ENCODE measurements at places on chromosomes 12 and 14.

GRCh38 chr14:102241147-102241546, 63.8 kb downstream of the MOK start:
- no peak for DNase-seq

DNA sequence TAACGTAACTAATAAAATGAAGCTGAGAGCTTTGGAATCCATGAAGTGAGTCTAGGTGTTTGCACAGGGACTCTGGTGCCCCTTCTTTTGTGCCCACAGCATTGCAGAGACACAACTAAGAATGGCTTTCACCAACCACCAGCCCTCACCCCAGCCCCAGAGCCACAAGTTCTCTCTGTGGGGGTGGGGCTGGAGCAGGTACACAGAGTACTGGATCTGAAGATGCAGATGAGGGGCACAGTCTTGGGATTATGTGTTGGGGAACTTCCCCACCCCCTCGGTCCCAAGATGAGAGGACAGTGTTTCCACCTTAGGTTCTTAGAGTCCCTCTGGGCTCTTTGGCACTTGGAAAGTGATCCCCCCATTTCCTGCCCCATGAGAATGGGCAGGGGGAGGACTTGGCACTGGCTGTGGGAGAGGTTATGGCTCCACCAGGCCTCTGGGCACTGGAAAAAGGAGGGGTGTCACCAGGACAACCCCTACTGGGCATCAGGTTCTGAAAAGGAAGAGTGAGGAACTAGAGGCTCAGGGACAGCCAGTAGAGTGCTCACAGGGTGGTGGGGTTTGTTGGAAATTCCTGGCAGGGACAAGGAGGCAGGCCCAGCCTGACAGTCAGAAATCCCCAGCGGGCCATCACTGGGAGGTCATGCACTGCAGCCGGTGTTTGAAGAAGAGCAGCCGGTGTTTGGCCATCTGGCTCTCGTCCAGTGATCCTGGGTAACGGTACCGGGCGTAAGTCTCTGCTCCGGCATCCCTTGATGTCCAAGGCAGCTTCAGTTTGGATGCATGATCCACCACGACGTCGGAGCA, 6.7 kb downstream of the B4GALNT1 start:
- no peak for DNase-seq

GRCh38 chr12:46126050-46126727, 135.8 kb upstream of the SCAF11 start:
- DNase-seq, result no peak

- no peak for DNase-seq
Observed at GRCh38 chr12:27467641-27468040, 21.1 kb downstream of the SMCO2 start.

- DNase-seq, result no peak
Observed at GRCh38 chr14:91830777-91831176, 36.6 kb downstream of the TC2N start.

DNA sequence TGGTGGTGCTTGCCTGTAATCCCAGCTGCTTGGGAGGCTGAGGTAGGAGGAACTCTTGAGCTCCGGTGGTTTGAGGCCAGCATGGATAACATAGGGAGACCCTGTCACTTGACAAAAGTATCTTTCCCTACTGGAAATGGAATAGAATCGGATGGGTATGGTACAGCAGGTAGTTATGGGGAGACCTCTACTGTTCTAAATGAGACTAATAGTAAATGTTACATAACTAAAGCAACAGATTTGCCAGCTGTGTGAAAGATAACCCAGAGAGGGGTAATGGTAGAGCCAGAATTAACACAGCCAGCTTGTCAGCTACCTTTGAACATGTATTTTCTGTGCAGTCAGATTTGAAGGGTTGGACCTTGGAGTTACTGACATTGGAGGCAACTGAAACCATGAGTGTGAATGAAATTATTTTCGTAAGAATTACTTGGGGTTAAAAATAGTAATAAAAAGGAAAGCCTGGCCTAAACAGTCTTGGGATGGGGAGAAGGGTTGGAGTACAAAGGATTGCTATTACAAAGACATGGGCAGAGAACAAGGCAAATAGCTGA, 21.7 kb upstream of the NUP107 start:
- no peak for DNase-seq

- DNase-seq, result no peak
Observed at GRCh38 chr12:110717037-110717436, 25.7 kb downstream of the PPP1CC start.

GRCh38 chr12:31026202-31026601, 47.5 kb upstream of the DDX11 start:
- DNase-seq, result no peak

- DNase-seq, result no peak
Observed at GRCh38 chr14:95541346-95541745, 6.5 kb downstream of the GLRX5 start.

- DNase-seq, result no peak
Observed at GRCh38 chr14:96627811-96628775, 125.9 kb downstream of the PAPOLA start.

All from neural crest cell (in vitro differentiated cells).